ENCODE measurements at places on chromosomes 16 and 17.

GRCh38 chr17:79948945-79949655 is 86.6 kb downstream of the TBC1D16 start:
- DNase-seq = no peak

GRCh38 chr17:75365009-75365930 is 40.2 kb downstream of the GRB2 start:
- DNase-seq = no peak

DNA sequence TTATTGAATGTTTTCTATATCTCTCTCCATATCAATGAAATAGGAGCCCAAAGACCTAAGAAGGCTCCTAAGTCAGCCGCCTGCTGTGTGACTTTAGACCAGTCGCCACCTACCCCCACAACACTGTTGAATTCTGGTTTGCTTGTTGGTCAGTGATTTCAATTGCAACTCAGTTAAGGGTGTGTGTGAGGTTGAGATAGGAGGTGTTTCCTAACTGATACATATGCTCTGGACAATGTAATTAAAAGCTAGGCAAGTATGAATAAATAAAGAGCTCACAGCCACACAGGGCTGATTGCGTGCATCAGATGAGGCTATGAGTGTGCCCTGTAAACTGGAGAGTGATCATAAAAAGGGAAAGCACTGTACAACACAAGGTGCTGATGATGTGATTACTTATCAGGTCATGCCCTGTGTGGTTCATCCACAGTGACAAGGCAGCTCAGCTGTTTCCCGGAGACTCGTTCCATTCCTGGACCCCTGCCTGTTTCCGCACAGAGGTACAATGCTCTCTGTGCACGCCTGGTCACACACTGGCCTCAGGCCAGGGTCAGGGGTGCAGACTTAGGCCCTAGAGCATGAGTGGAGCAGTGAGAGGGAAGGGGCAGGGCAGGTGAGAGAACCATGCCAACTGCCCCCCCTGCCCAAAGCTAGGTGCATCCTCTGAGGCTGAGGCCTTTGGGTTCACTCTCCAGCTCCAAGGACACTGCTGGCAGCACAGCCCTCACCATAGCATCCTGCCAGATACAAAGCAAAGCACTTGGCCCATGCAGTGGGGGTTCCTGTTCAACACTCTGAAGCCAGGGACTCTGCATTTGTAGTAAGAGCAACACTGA is 3.3 kb upstream of the KRT35 start:
- DNase-seq = no peak

GRCh38 chr17:74037320-74037719 is 166.2 kb upstream of the RPL38 start:
- DNase-seq = no peak

DNA sequence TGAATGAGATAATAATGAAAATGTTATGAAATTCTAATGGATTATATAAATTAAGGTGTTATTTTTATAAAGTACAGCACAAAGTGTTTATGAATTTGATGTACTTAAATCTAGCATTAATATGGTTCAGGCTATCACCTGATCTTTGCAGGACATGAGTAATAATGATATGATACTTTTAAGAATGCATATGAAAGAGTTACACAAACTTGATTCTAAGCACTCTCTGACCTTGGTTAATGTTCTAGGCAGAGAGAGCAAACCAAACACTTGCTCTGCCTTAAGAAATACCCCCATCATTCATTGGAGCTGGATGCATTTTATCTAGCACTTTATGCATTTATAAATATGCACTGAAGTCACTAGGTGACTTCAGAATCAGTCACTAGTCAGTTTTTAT is 942.2 kb upstream of the CDH8 start:
- no peak for DNase-seq
